ENCODE measurements at places on chromosomes 2 and 18. TPM values are rescaled to one million over a fixed set of nuclear protein-coding genes. Genes with fewer than 3 reads are reported as not detected.

DNA sequence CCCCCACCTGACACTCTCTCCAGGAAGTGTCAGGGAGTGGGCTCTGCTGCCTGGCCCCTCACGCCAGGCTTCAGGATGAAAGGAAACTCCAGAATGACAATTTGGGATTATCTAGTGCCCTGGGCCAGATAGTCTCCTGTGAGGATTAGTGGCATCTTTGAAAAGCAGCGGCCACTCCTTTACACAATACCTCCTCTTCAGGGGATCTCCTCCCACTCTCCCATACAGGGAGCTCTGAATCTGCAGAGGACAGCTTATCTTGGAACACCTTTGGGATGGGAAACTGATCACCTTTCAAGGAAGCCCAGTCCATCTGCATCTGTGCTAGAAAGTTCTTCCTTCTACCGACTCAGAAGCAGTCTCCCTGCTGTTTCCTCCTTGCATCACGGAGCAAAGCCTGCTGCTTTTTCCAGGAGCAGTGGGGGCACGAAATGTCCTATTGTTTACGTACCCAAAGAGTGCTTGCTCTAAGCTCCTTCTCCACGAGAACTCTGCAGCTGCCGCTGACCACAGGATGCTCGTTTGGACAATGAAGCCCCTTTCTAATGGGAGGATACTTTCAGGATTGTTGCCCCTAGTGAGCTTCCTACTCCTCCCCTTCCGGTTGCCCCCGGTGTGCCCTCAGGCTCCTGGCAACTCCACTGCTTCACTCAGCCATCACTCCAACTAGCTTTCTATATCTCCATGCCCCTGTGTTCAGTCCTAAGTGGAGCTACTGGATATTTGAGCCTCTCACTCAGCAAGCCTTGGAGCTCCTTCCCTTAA is 31.5 kb downstream of the SIX3 start:
- DNase-seq: no peak

Gene RHOB
- total RNA-seq: 143 TPM

Gene XDH
- total RNA-seq: 4.2 TPM

Gene UGT1A7
- 7.2 TPM for total RNA-seq

DNA sequence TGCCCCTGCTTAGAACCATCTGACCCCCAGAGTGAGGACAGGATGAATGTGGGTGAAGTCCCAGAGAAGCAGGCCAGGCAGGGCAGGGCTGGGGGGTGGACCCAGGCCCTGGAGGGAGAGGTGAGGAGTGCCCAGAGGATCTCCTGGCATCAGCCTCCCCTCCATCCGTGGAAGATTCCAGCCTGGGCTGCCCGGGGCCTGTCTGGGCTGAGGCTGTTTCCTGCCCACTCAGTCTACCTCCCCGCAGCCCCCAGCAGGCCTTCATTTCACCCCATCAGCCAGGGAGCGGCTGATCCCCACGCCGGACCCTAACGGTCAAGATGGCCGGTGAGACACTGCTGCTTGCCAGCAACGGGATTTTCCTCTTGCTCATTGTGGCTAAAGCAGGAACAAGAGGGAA is 35.3 kb upstream of the OTOF start:
- no peak for DNase-seq

DNA sequence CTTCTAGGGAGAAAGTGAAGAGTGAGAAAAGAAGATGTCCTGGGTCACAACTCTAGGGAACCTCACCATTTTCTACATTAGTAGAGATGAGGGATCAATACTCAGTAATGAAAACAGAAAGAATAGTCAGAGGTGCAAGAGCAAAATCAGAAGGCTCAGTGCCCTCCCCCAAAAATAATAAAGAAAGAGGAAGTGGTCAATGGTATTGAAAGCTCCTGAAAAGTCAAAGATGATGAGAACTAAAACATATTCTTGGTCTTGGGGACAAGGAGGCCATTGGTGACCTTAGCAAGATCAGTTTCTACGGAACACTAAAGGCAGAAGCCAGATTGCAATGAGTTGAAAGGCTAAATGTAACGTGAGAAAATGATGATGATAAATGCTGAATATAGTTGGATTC is 24.5 kb upstream of the MYO1B start:
- no peak for DNase-seq

DNA sequence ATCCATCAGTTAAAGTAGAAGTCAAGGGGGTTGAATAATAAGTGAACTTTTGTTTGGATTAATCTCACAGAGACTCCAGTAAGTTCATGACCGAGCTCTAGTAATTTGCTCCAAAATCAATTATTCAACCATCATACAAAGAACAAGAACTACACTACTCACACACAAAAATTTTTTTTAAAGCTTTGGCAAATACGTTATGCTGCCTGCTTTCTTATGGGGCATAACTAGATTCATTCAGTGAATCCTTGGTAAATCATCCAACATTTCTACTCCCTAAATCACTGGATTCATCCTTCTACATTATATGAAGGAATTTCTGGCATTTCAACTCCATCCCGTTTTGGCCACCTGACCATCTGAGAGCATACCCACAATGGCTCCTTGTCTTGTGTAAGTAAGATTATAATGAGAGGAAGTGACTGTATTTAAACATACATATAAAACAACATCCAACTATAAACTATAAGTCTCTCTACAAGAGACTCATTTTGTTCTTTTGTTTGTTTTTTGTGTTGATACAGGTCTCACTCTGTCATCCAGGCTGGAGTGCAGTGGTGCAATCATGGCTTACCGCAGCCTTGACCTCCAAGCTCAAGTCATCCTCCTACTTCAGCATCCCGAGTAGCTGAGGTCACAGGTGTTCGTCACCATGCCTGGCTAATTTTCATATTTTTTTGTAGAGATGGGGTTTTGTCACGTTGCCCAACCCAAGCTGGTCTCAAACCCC is 144.2 kb upstream of the LRRTM4 start:
- DNase-seq: no peak

GRCh38 chr2:86818957-86819356 is 28.2 kb upstream of the CD8A start:
- no peak for DNase-seq

DNA sequence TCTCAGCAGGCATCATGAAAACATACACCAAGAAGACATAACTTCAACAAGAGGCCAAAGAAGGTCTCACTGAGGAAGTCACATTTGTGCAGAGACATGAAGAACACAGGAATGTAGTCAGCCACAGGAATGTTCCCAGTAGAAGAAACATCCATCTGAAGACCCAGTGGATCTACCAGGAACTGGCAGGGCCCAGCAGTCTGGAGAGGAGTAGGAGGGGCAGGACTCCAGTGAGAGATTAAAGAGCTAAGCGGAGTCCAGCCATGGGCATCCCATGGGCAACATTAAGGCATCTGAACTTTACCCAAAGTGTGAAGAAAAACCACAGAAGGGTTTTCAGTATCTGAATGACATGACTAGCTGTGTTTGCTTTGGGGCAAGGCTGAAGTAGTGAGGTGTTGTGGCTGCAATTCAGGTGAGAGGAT is 103.1 kb downstream of the UPP2 start:
- no peak for DNase-seq

DNA sequence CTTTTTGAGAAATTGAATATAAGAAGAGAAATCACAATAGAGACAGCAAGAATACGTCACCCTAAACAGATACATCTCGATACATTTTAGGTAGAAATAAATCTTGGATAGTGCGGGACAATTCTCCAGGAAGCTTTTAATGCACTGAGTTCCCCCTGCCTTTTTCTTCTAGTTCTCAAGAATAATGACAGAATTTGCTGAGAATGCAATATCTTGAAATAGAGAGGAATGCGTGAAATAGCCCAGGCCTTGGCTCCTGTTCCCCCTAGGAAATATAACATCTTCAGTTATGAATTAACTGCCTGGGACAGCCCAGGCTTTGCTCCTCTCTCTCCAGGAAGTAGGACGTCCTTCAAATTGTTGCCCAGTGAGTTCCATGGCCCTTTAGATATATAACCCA is 7.6 kb upstream of the NRXN1 start:
- DNase-seq: no peak

DNA sequence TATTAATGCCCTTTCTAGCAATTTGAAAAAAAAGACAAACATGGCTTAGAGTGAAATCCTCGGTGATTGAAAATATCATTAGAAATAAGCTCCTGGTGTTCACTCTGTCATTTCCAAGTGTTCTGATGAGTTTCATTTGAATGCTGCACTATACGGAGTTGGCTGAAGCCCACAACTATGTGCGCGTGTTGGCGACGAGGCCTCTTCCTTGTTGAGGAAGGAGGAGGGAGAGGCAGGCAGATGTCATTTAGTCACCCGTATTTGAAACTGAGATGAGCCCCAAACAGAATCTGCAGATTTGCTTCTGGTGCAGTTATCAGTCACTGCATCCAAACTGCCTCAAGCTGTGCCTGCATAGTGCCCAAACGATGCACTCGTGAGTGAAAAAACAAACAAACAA is 23.5 kb upstream of the SKOR2 start:
- DNase-seq: no peak

GRCh38 chr18:43125471-43125870 is 10.0 kb upstream of the RIT2 start:
- DNase-seq: no peak

DNA sequence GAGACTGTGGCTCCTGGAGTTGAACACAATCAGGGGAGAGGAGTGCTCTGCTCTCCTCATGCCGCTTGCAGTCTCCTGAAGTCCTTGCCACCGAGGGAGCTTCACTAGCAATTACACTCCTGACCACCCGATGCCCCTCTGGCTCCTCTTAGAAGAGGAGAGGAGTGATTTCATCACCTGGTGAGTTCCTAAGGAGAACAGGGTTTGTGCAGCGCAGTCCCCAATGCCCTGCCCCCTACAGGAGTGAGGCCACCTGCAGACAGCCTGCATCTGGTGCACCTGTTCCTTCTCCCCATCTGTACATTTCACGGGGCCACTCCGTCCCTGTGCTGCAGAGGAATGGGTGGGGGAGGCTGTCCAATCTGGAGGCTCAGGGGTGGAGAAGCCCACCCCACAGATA is 267.2 kb downstream of the HRH4 start:
- DNase-seq: no peak

- DNase-seq: no peak
These were observed 457.4 kb upstream of the DSEL start for GRCh38 chr18:67973916-67974315.

DNA sequence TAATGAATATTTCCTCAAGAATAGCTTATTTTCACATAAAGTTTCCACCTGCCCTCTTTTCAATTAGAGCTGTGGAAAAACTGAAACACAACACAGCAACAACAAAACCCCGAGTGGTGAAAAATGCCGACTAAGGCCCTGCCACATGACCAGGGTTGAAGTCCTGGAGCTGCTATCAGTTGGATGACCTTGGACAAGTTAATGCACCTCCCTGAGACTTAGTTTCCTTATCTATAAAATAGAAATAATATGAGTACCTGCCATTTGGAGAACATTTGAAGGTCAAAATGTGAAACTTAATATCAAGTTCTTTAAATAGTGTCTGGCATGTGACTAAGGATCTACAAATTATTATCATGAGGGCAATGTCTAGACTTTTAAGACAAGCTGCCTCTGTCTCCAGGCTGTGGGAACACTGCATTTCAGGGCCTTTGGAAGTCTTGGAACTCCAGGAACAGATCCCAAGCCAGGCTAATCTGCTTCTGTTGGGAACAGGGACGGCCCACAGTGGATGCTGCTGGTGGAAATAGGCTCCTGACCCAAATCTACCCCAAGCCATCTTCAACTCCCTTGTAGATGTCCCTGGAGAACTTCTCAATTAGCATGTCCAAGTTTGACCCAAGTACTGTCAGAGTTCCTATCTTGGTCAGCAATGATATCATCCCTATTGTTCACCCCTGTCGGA is 42.0 kb upstream of the TRIB2 start:
- DNase-seq: no peak

Gene DOK6
- total RNA-seq: not detected

- peak; percentile 81 for DNase-seq
These were observed 46.4 kb upstream of the SPP2 start for GRCh38 chr2:234003972-234004617.

Gene DAPL1
- not detected for total RNA-seq

DNA sequence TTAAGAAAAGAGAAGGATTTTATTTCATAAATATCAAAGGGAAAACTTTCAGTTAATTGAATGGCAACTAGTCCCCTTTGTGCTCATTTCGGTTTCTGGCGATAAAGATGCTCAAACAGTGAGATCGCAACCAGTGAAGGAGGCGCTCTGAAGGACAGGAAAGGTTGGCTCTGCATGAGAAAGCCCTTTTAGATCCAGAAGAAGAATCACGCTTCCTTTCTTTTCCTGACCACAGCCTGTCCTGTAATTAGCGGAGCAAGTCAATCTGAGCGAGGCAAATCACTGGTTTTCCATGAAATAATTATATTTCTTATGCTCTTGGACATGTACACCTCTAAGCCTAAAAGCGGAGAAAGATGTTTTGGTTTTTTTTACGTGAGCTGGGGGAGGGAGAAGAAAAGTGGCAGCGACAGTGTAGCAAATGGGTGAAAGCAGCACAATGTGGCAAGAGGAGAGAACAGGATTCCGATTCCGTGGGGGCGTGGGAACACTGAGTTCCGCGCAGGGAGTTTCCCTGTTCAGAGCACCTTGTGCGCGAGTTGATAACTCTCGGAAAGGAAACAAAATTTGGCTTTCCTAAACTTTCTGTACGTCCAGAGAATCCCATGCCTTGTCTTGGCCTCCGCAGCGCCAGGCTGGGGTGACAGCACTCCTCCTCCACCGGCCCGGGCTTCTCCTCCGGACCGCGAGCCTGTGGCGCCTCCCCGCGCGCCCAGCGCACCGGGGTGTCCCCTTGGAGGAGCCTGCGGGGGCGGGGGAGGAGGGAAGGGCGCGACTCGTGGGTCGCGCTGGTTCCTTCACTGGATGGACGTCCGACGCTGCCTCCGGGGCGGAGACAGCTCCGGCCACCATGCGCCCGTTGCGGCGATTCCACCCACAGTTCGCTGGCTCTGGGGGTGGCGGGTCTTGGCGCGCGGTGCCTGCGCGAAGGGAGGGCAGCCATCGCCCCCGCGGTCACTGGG is 620 bp upstream of the SLC9A2 start:
- peak; percentile 50 for DNase-seq

Gene PARD3B
- total RNA-seq: 10.1 TPM

GRCh38 chr18:12774982-12775381 is 72.1 kb downstream of the PSMG2 start:
- DNase-seq: no peak

- DNase-seq: no peak
These were observed 34.8 kb downstream of the SEMA4F start for GRCh38 chr2:74688881-74689280.

Gene CRACDL
- total RNA-seq: 24.3 TPM

GRCh38 chr2:27264253-27264752 is 1.5 kb upstream of the SLC30A3 start:
- peak; percentile 20 for DNase-seq

Gene FAM110C
- total RNA-seq: 17.9 TPM
